ENCODE measurements at places on chromosomes 1 and 21.

DNA sequence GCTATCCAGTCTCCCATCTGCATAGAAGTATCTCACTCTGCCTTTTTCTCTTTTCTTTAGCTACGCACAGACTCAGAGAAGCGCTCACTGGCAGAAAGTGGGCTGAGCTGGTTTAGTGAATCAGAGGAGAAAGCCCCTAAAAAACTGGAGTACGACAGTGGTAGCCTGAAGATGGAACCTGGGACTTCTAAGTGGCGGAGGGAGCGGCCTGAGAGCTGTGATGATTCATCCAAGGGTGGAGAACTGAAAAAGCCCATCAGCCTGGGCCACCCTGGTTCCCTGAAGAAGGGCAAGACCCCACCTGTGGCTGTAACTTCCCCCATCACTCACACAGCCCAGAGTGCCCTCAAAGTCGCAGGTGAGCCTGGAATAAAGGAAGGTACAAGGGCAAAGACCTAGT lies 48.0 kb upstream of the IPO9 start:
- DNase-seq = no peak

DNA sequence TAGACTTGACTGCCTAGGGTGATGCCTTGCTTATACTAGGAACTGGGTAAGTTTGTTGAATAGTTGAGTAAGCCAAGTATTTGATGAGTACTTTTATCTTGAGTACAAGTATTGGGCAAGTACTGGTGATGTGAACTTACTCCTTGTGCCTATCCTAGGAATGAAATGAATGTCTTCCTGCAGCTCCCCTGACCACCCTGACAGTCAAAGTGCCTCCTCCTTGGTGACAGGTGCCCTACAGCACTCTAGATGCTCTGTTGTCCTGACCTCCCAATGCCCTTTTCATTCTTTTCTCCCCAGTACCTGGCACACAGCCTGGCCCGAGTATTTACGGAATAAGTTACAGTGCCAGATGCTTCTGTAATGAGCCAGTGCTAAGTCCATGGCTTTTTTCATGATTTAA lies 25.5 kb downstream of the PCSK9 start:
- peak; percentile 37 for DNase-seq

- DNase-seq = no peak
Observed at GRCh38 chr1:247517795-247518612, 18.2 kb downstream of the OR2C3 start.

- DNase-seq = no peak
Observed at GRCh38 chr1:14318830-14319229, 279.7 kb upstream of the KAZN start.

DNA sequence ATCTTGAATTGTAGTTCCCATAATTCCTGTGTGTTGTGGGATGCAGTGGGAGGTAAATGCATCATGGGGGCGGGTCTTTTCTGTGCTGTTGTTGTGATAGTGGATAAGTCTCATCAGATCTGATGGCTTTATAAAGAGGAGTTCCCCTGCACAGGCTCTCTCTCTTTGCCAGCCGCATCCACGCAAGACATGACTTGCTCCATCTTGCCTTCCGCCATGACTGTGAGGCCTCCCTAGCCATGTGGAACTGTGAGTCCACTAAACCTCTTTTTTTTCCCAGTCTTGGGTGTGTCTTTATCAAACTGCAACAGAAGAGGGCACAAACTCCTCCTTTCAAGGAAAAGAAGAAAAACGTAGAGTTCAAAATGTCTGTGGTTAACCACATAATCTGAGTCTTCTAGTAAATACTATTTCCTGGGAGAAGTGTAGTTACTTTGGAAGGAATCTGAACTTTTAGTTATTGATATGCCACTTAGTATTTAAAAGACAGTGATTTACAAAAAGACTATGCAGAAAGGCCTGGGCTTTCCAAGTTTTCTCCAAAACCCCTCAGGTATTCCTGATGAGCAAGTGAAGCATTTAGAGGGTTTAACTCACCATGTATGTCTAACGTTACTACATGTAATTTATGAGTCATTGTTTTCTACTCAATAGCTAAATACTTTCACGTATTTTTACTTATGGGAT lies 10.0 kb downstream of the ADAMTS1 start:
- peak; percentile 82 for DNase-seq

DNA sequence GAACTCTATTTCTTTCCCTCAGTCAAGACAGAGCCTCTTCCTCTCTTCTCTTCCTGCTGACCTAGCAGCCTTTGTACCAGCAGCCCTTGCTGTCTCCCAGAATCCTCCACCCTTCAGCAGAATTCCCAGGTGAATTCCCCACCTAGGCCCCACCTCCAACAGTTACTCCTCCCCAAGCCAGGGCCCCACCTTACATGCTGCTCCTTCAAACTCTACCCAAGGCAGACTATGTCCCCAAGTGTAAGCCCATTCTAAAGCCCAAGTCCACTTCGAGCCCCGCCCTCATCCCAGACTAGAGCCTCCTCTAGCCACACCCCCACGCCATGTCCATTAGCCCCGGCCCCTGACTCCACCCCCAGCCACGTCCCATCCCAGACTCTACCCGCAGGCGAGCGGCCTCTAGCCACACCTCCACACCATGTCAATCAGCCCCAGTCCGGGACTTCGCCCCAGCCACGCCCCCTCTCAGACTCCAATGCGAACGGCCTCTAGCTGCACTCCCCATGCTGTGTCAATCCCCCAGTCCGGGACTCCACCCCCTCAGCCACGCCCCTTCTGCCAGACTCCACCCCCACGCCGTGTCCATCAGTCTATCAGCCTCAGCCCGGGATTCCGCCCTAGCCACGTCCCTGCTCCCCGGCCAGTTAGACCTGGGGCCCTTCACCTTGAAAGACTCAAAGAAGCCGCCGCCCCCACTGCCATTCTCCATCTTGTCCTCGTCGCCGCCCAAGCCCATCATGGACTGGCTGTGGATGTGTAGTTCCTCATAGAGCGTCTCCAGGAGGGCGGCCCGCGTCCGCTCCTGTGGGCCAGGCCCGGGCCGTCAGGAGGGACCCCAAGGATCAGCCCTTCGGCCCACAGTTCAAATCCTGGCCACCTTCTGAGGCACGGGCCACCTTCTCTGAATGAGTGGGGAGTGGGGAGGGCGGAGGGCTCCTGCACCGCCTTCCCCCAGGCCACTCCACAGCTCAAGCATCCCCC lies 61.3 kb downstream of the RAP1GAP start:
- DNase-seq = peak; percentile 70

DNA sequence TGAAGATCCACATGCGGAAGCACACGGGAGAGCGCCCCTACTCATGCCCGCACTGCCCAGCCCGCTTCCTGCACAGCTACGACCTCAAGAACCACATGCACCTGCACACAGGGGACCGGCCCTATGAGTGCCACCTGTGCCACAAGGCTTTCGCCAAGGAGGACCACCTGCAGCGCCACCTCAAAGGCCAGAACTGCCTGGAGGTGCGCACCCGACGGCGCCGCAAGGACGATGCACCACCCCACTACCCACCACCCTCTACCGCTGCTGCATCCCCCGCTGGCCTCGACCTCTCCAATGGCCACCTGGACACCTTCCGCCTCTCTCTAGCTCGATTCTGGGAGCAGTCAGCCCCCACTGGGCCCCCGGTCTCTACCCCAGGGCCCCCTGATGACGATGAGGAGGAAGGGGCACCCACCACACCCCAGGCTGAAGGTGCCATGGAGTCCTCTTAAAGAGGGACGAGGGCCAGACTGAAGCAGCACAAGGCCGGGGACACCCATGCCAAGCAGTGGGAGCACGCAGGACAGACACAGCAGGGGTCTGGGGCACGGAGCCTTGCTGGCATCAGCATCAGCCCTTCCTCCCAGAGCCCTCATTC lies 13.7 kb downstream of the ZBTB7B start:
- no peak for DNase-seq

GRCh38 chr21:45497846-45498645 lies 44.2 kb downstream of the SLC19A1 start:
- DNase-seq = no peak

DNA sequence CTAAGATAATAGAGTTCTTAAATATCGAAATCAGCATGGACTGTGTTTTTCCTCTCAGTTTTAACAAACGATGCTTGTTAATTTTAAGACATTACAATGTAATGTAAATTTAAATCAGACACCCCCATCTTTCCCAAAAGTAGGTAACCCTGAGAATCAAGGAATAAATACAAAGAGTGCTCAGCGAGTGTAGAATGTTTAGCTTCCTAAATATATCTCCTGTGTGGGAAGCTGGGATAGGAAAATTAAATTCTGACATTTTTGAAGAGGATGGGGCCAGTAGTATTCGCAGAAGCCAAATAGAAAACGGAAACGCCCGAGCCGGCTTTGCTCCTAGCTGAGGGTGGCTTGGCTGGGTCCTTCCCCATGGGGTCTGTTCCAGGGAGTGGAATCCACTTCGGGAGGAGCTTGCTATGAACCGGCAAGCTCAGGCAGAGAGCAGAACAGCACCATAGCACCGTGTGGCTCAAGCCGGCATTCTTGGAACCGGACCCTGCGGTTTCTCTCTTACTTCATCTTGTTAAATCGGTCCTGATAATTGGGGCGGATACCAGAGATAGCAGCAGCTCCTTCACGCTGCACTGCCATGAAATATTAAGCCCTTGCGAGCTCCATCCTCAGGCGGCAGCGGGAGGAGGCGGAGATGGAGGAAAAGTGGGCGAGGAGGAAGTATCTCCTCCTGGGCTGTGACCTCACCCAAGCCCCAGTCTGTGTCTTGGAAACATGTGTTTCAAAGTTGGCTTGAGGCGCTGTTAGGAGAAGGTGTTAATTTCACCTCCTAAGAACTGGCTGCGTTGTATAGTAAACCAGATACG lies 24.9 kb downstream of the MAP3K7CL start:
- DNase-seq = peak; percentile 67

DNA sequence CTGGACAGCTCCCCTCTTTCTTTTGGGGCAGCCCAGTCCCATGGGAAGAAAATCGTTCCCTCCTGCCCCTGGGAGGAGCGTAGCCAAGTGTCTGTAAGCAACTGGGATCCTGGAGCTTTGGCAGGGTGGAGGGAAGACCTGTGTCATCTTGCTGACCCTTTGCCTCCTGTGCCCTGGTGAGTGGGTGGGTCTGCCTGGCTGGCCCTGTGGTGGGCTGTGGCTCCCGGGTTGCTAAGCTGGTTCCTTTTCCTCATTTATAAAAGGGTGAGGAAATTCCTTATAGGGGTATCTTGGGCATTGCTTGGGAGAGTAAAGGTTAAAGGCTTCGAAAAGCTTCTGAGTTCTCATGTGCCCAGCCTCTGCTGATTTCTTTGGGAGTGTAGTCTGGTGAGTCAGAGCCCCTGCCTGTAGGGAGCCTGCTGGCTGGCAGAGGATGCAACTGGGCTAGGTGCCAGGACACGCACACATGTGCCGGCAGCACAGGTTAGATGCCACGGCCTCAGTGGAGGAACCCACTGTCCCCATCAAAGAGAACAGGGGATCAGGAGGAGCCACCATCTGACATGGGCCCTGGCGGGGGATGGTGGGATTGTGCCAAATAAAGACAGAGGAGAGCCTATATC lies 85.2 kb downstream of the ARHGEF10L start:
- DNase-seq = peak; percentile 24
